ENCODE measurements at places on chromosomes 5 and 9.

GRCh38 chr5:159773062-159773924 lies 143.0 kb upstream of the ADRA1B start:
- peak; percentile 90 for DNase-seq

GRCh38 chr5:140966293-140967225 lies at the start of gene PCDHAC2:
Gene PCDHAC2 (plus strand): TSS chr5:140966476. CDS start chr5:140966767, 291 bp downstream.
- DNase-seq: peak; percentile 2

DNA sequence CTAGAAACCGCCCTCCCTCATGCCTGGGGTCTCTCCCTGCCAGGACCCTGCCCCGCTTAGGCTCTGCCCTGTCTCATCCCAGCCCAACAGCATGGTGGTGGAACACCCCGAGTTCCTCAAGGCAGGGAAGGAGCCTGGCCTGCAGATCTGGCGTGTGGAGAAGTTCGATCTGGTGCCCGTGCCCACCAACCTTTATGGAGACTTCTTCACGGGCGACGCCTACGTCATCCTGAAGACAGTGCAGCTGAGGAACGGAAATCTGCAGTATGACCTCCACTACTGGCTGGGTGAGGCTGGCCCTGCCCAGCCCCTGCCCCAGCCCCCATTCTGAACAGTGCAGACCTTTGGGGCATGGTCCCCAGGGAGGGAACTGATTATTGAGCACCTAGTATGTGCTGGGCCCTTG lies 33.9 kb downstream of the GSN start:
- DNase-seq: no peak

DNA sequence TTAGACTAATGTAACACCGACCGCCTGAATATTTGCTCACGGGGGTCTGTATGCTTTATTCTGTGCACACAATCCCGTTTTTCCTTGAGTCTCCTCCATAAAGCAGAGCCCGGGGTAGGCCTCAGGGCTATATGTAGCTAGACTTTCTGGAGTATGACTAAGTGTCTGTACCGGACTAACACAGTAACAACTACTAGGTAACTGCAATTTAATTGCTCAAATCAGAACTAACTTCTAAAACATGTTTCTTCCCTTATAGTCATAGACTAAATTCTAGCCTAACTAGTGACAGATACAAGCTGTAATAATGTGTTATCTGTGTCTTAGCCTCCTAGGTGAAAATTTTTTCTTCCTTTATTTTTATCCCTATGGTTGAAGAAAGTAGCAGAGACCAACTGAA lies 2.1 kb downstream of the REEP5 start:
- DNase-seq: no peak
